ENCODE measurements at places on chromosomes 3 and 15. TPM values are rescaled to one million over a fixed set of nuclear protein-coding genes. Genes with fewer than 3 reads are reported as not detected.

GRCh38 chr15:52503788-52504496 lies 24.7 kb downstream of the MYO5A start:
- peak; percentile 84 for DNase-seq

DNA sequence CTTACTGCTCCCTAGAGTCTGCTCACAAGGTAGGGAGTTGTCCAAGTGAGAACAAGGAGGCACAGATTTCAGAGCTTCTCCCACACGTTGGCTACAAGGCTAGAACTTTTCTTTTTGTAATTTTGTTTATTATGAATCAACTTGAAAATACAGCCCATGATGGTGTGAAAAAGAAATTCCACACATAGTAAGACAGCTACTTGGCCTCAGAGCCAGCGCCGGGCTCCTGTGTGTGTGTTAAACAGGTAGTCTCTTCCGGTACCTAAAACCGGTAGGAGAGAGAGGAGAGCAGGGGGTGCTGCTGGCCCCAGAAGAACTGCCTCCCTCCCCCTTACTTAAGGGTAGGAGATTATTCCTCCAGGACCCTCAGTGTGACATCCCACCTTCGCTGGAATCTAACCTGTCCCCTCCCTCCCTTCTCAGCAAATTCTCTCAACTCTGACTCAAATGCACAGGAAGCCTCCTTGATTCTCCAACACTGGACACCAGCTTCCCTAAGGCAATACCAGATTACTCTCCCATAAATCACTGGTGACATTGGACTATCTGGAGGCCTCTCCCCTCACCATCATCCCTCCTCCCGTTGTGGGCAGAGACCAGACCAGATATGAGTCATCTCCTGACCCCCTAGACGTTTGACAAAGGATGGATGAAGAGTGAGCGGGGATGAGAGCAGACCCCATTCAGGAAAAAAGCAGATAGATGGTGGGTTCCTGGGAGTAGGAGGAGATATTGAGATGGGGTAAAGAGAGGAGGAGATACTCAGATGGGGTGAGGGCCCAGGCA lies 4.5 kb upstream of the IP6K1 start:
- DNase-seq = peak; percentile 23

The RLBP1 gene
- total RNA-seq = not detected

The CYP1A1 gene
- under 0.01 TPM for total RNA-seq

DNA sequence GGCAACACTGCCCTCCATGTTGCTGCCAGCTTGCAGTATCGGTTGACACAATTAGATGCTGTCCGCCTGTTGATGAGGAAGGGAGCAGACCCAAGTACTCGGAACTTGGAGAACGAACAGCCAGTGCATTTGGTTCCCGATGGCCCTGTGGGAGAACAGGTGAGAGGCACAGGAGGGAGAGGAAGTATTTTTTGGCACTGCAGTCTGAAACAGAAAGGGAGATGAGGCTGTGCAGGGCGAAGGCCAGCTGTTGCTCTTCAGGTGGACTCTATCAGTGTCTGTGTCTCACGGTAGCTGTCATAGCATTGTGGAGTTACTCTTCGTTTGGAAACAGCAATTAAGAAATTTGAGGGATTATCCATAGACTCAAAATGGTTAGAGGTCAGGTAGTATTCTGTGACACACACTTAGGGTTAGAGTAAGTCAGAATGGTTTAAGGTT lies 8.0 kb downstream of the NFKBIZ start:
- DNase-seq = no peak

DNA sequence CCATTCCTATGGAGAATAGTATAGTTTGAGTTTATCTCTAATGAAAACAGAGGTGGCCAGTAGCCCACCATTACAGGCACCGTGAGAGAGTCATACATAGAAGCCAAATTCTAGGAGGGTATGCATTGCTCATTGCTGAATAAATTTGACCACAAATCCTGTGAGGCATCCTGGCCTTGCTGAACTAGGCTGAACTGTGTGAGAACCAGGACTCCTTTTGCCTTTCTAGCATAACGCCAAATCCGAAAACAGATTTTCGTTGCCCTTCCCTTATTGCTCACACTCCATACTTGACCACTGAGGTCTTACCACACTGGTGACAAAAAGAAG lies 50.4 kb downstream of the SLC2A2 start:
- no peak for DNase-seq

DNA sequence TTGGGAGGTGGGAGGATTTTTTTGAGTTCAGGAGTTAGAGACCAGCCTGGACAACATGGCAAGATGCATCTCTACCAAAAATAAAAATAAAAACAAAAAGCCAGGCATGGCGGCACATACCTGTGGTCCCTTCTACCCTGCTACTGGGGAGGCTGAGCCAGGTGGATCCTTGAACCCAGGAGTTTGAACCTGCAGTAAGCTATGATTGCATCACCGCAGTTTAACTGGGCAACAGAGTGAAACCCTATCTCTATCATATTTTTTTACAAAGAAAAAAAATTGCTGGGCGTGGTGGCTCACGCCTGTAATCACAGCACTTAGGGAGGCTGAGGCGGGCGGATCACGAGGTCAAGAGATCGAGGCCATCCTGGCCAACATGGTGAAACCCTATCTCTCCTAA lies 35.8 kb upstream of the RPN1 start:
- no peak for DNase-seq

DNA sequence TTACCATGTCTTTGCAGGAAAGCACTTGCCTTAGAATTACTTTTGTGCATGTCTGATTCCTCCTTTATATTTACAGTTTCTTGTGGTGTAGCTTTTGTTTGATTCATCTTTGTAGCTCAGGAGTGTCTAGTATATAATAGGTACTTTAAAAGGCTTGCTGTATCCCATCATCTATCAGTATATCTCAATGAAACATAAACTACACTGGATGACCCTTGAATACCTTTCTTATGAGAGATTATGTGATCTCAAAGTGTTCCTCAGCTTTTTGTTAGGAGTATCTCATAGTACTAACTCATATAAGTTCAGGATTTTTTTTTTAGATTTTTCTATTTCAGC lies 234.8 kb downstream of the PYDC2 start:
- DNase-seq = no peak

DNA sequence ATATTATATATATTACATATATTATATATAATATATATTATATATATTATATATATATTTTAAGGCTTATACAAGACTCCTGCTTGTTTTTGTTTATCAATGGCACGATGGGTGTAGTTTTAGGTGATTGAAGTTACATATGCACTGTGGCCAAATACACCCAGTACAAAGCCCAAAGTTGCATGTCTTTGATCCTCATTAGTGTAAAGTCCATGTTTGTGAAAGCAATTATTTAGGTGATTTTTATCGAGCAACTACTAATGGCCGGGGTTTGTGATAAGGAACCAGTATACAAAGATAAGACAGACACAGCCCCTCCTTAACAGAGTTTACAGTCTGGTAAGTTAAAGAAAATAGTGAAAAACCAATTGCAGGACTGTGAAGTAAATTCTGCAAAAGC lies 154.3 kb downstream of the CHDH start:
- no peak for DNase-seq

The NSMCE3 gene
- 8.8 TPM for total RNA-seq

- DNase-seq = peak; percentile 42
These were observed 3.1 kb downstream of the SLC51B start for GRCh38 chr15:65048241-65048640.

DNA sequence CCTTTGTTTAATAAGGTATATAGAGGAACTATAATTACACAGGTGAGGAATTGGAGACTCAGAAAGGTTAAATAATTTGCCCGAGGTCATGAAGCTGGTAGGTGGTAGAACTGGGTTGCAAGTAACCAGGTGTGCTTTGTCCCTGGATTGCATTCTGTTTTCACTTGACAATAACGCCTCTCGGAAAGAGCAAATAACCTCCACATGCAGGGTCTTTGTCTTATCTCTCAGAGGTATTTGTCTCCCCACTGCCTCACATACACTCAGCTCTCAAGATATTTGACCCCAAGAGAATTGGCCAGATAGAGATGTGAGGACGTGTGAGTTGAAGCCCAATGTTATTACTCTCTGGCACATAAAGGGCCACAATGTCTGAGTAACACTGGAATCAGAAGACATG lies 320.9 kb upstream of the ONECUT1 start:
- DNase-seq = no peak

DNA sequence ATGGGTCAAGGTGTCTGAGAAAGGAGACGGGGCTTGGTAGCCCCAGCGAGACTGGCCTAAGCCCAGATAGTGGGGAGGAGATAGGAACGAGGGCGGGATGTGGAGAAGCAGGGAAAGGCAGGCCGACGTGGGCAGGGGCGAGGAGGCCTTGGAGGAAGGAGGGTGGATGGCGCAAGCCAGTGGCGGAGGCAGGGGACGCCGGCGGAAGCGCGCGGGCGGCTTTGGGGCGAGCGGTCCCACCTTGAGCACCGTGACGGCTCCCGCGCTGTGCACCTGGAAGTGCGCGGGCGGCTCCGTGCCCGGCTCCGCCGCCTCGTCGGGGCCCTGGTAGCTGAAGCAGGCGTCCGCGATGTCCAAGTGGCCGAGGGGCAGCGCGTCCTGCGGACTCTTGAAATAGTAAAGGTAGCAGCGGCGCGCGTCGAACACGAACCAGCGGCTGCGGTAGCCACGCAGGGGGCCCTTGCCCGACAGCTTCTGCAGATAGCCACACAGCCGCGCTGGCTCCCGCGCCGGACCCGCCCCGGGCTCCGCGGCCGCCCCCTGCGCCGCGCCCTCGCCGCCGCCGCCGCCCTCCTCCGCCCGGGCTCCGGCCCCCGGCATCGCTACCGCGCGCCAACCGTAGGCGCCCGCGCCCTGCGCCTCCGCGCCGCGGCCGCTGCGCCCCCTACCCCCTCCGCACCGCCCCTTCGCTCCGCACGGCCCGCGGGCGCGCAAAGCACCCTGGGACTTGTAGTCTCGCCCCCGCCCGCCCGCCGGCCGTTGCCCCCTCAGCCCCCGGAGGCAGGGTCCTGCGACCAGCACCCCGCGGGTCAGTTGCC lies at the start of gene TBC1D2B:
TBC1D2B (minus strand) TSS at position 659 of the 818 bp plus-strand sequence; CDS start at position 600, 59 bp downstream.
- peak; percentile 47 for DNase-seq

DNA sequence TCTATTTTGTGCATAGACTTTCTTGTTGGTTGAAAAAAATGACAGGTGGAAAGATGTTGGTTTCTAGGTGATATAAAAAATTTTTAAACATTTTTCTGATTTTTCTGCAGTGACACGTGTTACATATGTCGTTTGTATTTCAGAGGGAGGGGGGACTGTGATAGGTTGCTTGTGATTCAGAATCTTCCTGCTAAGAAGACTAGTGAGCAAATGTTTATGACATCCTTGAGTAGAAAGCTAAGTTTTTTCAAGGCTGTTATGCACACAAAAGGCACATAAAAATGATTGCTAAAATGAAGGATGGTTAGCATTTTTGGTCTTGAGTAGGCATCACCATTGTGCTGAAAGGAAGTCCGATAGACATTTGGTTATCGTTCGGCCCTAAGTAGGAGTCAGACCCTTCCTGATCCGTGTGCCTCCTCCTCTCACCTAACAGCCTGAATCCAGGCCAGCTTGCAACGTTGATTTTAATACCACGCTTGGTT lies 1.5 kb downstream of the ZNF639 start:
- DNase-seq = peak; percentile 50

The IRAK2 gene
- 6.6 TPM for total RNA-seq

GRCh38 chr15:100623301-100623700 lies 20.9 kb downstream of the ASB7 start:
- no peak for DNase-seq

DNA sequence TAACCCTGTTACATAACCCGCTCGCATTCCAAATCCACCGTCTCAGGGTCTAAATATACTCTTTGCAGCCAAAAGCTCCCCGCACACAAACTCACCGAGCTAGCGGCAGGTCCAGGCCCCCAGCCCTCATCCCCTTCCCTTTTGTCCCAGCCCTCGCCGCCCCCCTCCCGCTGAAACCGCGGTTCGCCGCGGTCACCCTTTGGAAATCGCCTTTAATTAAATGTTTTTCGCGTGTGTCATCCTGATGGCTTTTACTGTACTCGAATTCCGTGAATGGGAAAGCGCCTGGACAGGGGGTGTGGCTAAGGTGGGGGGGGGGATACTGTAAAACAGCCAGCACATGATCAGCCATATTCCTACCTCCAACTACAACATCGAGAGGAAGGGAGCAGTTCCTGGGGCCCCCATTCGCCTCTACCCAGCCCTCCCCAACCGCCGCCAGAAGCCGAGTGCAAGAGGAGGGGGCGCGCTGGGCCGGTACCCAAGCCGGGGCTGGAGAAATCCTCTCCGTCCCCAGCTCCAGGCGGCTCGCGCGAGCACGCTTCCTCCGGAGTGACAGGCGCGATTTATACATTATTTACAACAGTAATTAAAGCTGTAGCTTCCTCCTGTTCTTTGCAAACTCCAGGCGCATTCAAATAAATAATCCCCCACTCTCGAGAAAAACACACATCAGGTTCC lies 1.7 kb downstream of the RORA start:
- peak; percentile 52 for DNase-seq

- no peak for DNase-seq
These were observed 758 bp upstream of the SNX33 start for GRCh38 chr15:75646944-75647364.

GRCh38 chr3:183265157-183265642 lies 12.1 kb downstream of the B3GNT5 start:
- DNase-seq = peak; percentile 60

The FILIP1L gene
- total RNA-seq = 71.4 TPM

The PTH1R gene
- total RNA-seq = 4.3 TPM

GRCh38 chr3:43755516-43756200 lies 64.9 kb downstream of the ABHD5 start:
- no peak for DNase-seq

The DYNLT2B gene
- total RNA-seq = 9.1 TPM

- DNase-seq = no peak
These were observed 172.1 kb upstream of the IL12A start for GRCh38 chr3:159816512-159816911.

DNA sequence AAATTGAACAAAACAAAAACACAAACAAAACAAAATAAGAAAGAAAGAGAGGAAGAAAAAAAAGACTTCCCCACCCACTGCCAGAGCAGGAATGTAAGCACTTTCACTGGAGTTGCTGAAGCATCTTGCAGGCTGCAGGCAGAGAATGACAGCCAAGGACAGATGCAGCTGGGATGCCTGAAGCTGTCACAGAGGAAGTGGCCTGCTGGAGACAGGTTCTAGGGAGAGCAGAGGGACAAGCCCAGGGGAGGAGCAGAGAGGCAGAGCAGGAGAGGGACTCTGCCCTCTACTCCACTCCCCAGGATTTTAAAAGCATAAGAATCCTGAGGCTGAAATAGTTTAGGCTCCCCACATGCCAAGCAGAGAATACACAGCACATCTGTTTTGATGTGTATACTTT lies 326.2 kb downstream of the TUSC7 start:
- peak; percentile 4 for DNase-seq

GRCh38 chr3:62948921-62949320 lies 73.7 kb upstream of the CADPS start:
- DNase-seq = no peak

DNA sequence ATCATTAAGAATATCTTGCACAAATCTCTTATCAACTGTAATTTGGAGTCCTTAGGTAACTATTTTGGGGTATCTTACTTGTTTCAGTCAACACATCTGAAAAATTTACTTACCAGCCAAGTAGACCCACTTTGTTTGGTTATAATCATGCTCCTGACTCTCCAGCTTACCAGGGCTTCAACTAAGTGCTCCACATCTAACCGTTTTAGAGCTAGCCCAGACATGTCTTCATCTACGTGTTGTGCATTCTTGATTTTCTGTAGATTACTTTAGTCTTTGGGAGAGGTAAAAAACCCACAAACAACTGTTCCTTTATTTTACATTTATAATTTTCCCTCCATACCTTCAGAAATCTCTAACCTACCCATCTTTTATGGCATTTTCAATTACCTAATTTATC lies 17.2 kb downstream of the EAF2 start:
- no peak for DNase-seq

The EHHADH gene
- total RNA-seq = 4.1 TPM

All from fibroblast of lung (primary cell).